AG09309 (cell line): ENCODE measurements at places on chromosomes 16 and 17.

GRCh38 chr16:4709481-4709880 is 16.1 kb downstream of the NUDT16L1 start:
- DNase-seq = no peak

GRCh38 chr17:78784352-78784751 is 2.3 kb upstream of the CYTH1 start:
- no peak for DNase-seq

DNA sequence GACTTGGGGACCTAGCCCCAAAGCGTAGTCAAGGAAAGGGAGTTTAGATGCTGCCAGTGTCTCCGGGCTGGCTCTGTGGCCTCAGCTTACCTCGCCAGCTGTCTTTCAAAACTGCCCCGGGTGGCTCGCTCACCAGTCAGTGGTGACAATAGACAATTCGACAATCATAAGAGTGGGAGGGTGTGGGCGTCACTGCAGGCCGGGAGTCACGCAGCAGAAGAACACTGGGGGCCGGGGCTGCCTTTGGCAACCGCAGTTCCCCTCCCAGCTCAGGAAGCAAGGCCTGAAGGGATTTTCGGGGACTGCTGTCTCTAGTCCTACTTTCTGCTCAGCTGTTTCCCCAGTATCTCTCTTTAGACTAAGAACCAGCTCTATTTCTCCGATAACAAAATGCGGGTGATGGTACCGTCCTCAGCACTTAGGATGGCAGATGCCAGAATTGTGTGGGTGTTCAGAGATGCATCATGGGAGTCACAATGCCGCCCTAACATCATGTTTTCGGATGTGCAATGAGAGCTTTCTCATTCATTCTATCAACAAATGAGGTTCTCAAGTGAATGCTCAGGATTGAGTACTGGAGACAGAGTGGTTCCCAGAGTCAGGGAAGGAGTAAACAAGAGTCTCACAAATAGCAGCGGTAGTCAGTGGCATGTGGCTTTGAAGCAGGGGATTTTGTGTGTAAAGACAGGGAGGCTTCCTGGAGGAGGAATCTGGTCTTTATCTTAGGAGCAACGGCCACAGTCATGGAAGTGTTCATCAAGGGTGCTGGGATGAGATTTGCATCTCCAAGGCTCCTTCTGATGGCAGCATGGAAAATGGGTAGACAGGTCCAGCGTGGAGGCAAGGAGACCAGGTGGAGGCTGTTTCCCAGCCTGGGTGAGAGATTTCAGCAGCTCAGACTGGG is 93.1 kb downstream of the ZDHHC7 start:
- no peak for DNase-seq

DNA sequence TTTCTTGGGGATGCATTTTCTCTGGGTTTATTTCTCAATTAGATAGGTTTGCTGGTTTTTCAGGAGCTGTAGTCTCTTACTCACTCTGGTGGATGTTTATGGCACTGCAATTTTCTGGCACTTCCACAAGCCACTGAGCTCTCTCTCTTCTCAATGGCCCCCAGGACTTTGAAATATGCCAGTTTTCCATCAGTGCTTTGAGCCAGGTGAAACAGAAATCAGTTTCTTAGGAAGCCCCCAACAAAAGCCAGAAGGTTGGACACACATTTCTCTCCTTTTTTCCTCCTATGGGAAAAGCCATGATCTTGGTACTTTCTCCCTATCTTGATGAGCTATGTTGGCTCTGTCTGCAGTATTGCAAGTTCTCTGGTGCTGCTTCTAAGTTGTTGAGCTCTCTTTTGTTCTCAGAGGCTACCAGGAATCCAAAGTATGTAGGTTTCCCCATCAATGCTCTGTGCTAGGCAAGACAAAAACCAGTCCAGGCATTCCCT is 90.7 kb upstream of the SMIM36 start:
- no peak for DNase-seq

GRCh38 chr16:11618107-11618717 is 31.5 kb upstream of the LITAF start:
- DNase-seq = no peak

DNA sequence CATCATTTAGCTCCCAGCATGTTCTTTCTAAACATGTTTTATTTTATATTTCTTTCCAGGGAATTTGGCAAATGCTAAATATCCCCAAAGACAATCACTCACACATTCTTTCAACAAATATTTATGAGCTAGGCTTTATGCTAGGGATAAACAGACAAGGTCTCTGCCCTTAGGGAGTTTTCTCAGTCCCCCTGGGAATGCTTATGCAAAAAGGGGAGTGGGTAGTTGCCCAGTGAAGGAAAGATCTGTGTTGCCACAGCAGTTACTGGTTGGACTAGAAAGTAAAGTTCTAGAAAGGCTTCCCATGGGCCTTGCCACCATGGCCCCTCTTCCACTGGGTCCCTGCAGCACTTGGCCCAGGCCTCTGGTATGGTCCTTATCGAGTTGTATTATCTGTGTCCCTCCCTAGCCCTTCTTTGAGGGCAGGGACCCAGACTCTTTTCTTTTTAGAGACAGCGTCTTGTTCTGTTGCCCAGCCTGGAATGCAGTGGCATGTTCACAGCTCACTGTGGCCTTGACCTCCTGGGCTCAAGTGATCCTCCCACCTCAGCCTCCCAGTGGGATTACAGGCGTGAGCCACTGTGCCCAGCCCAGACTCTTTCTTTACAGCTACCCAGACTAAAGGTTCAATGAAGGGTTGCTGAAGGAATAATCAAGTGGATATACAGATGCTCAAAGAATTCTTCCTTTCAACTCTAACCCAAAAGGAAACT is 78.0 kb downstream of the YPEL2 start:
- DNase-seq = no peak

GRCh38 chr16:647173-647902 is 1.8 kb upstream of the WDR90 start:
- DNase-seq = no peak

GRCh38 chr16:65406116-65406515 is 284.3 kb upstream of the CDH11 start:
- DNase-seq = no peak
